Sigmoid colon (tissue), 7 donors: ENCODE measurements at places on chromosomes 5 and 9. TPM values are rescaled to one million over a fixed set of nuclear protein-coding genes. Genes with fewer than 3 reads are reported as not detected.

The HEMGN gene
- total RNA-seq: not detected

The ZNF454 gene
- total RNA-seq: 6.1 TPM

The MAP1B gene
- 343 TPM for total RNA-seq

The PCSK5 gene
- 8.1 TPM for total RNA-seq

The TAF11L5 gene
- not detected for total RNA-seq

The SLC25A48 gene
- total RNA-seq: not detected

The PCDHB2 gene
- 2.2 TPM for total RNA-seq

The MLANA gene
- not detected for total RNA-seq

The GLIPR2 gene
- total RNA-seq: 71.3 TPM

The CD74 gene
- total RNA-seq: 216 TPM

DNA sequence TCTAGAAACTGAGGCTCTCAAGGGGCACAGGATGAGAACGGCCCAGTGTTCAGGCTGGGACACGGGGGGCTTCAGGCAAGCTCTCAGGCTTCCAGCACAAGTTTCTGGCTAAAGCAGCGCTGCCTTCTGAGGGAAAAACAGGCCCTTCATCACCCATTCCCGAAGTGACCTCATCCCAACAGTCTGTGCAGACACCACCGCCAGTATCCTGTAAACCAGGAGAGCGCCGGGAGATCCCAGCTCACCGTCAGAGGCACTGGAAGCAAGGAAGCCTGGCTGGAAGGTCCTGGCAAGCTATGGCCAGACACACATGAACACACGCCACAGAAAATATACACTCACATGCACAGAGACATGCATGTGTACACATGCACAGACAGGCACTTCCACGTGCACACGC is 8.8 kb downstream of the SLC12A7 start:
- no peak for DNase-seq

DNA sequence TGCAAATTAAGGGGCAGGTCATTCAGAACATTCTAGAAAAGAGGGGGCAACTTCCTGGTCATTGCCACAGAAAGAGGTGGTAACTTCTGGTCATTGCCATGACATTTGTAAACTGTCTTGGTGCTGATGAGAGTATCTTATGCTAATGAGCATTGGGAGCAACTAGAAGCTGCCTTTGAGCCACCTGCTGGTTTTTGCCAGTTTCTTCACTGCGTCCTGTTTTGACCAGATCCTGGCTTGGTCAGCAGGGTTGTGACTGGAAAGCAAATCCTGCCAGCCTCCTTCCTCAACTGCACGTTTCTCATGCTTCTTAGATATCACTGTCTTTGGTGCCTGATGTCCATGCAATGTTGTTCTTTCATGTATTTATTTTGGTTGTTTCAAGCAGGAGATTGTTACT is 53.2 kb upstream of the SPATA31C2 start:
- DNase-seq: no peak

- no peak for DNase-seq
Observed at GRCh38 chr9:14077672-14078071, 236.3 kb downstream of the NFIB start.

- no peak for DNase-seq
Observed at GRCh38 chr5:180098991-180099732, 27.6 kb upstream of the RNF130 start.

DNA sequence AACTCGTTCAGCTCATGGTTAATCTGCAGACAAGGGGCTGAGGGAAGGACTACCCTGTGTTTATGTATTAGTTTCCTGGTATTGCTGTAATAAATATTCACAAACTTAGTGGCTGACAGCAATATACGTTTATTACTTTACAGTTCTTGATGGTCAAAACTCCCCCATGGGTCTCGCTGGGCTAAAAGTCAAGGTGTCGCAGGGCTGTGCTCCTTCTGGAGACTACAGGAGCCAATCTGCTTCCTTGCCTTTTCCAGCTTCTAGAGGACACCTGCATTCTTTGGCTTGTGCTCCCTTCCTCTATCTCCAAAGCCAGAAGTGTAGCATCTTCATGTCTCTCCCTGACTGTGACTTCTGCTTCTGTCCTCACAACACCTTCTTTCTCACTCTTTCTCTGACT is 653.8 kb upstream of the RIOK2 start:
- DNase-seq: no peak

- no peak for DNase-seq
Observed at GRCh38 chr5:107010060-107010459, 660.7 kb downstream of the EFNA5 start.

DNA sequence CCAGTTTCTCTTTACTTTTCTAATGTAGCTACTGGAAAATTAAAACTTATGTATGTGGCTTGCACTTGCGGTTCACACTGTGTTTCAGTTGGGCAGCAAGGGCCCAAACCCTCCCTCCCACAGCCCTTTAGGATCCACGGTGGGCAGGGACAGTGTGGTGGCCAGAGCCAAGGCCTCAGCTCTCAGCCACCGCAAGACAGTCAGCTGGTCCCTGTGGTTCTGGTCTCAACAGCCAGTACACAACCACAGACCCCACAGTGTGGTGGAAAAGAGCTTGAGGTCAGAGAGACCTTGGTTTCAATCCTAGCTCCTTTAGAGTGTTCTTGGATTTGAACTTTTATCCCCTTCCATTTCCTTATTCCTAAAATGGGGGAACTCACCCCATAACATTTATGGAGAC is 153.0 kb upstream of the SMIM23 start:
- DNase-seq: peak; percentile 14

GRCh38 chr5:127352068-127352467 is 61.5 kb downstream of the MEGF10 start:
- DNase-seq: no peak

DNA sequence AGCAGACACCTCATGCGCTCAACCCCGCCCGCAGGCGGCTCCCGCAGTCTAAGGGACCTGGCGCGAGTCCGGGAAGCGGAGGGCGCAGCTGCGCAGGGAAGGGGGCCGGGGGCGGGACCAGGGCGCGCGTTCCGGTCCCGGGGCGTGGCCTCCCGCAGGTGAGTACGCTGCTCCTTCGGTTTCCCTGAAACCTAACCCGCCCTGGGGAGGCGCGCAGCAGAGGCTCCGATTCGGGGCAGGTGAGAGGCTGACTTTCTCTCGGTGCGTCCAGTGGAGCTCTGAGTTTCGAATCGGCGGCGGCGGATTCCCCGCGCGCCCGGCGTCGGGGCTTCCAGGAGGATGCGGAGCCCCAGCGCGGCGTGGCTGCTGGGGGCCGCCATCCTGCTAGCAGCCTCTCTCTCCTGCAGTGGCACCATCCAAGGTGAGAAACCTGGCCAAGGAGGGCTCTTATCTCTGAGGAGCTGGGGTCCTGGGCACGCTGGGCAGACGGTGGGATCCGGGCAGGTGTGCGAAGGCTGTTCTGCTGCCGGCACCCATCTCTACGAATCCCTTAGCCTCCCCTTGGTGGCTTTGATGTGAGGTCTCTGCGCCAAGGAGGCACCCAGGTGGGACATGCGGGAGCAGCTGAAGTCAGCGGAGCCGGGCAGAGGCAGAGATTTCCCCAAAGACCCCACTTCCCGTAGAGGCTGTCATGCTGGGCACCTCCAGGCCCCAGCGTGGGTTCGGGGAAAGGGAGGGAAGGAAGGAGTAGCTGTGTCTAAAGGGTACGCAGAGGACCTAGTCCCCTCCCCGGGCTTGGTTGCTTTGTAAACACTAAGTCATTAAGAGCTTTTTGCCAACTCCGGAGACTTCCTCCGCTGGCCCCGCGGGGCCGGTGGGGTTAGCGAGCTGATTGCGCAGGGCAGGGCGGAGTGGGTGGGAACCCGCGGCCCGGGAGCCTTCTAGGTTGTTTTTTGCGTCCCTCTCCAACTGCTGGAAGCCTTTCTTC is at the start of gene F2RL1:
Gene F2RL1 (plus strand): TSS at position 187 of the 988 bp plus-strand sequence. CDS start 153 bp downstream, at position 340.
- no peak for DNase-seq

DNA sequence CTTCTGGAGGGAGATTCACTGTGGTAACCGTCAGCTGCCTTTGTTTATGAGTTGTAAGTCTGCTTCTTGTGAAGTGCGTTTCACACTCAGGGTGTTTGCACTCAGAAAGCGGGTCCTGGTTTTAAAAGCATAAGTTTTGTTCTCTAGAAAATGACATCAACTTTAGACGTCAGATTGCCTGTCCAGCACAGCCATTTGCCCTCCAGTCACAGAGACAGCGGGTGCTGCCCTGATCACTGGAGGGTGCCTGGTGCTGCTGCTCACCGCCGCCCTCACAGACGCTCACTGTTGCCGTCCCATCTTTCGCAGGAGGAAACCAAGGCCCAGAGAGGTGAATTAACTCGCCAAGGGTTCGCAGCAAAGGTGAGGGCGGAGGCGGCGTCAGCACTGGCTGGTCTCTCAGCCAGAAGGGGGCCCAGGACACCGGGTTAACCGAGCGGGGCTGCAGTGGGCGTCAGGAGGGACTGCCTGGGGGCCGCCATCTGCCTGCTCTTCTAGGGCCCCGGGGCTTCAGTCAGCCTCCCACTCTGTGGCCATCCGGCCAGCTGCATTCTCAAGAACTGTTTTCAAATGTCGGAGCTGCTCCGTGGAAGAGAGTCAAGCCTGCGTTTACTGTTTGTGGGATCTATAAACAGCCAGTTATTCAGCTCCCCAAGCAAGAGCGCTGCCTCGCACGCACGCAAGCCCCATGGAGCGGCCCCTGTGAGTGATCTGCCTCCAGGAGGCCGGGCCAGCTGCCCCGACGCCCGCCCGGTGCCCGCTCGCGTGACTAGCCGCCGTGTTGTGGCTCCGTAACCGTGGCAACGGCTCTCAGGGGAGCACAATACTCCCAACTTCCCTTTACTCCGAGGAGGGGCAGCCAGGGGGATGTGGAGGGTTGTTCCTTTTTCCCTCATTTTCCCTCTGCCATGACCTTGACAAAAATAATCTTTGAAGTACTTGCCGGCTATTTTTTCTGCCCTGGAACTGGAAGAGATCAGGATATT is 43.4 kb upstream of the EXOC3 start:
- peak; percentile 90 for DNase-seq

GRCh38 chr9:4850603-4851310 is 58.0 kb downstream of the RCL1 start:
- DNase-seq: peak; percentile 68
